ENCODE measurements at places on chromosomes 2 and 18.

GRCh38 chr2:226759768-226760167, 39.9 kb downstream of the IRS1 start:
- DNase-seq: no peak

- no peak for DNase-seq
Observed at GRCh38 chr2:12321886-12322285, 394.9 kb upstream of the TRIB2 start.

GRCh38 chr2:205660521-205661124, 21.7 kb upstream of the NRP2 start:
- peak; percentile 52 for DNase-seq

- DNase-seq: no peak
Observed at GRCh38 chr2:118549503-118549902, 297.9 kb downstream of the EN1 start.

DNA sequence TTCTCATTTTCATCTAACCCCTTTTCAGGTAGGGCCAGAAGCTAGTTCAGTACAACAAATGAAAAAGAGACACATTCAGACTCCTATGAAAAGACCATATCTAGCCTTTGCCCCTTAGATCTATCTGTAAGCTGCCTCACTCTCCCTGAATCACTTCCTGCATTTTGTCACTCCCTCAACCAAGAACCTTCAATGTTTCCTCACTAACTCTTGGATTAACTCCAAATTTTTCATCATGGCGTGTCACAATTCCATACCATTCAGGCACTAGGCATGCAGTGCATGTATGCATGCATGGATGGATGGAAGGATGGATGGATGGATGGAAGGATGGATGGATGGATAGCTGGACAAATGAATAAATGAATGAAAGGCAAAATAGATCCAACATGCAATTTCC, 356.9 kb downstream of the TNS1 start:
- DNase-seq: no peak

- DNase-seq: no peak
Observed at GRCh38 chr18:80022613-80023012, 11.6 kb upstream of the RBFA start.

- no peak for DNase-seq
Observed at GRCh38 chr2:107684421-107684820, 142.3 kb upstream of the RGPD4 start.

GRCh38 chr2:26612034-26612433, 29.1 kb downstream of the CIB4 start:
- no peak for DNase-seq

GRCh38 chr18:5144629-5145028, 52.4 kb downstream of the AKAIN1 start:
- DNase-seq: no peak

All from kidney glomerular epithelial cell (primary cell).